ENCODE measurements at places on chromosomes 7 and 10.

DNA sequence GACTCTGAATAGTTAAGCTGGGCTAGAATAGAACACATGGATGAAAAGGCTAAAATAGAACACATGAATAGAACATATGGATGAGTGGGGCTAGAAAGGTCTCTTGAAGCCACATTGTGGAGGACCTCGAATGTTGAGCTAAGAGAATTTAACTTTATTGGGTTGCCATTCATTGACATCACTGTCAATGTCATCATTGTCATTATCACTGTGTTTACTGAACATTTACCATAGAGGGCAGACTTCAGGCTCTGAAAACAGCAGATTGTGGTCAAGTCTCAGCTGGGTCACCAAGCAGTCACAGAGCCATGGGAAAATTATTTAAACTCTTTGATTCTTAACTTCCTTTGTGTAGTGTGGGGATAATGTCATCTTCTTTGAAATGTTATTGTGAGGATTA lies 80.4 kb downstream of the WDFY4 start:
- no peak for DNase-seq

DNA sequence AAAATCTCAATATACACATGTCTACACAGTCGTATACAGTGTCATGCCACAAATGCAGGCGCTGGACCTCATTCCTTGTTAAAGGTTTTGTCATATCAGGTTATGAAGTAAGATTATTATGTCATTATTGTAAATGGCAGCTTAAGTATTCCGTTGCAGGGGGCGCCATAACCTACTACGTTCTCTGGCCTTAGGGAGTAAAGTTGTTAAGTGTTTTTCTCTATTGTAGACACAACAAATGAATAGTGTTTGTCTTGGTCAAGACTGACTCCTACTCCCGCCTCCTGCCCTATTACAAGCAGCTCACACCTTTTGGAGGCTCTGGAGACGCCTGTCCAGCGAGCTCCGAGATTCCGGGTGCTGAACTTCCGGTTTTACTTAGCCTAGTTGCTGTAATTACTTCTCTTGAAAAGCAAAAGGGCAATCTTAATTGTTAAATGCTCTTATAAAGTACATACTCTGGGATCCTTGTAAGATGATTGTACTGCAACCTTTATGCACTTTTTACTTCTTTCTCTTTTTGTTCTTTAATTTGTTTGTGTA lies 994 bp downstream of the GATAD1 start:
- DNase-seq = peak; percentile 66

DNA sequence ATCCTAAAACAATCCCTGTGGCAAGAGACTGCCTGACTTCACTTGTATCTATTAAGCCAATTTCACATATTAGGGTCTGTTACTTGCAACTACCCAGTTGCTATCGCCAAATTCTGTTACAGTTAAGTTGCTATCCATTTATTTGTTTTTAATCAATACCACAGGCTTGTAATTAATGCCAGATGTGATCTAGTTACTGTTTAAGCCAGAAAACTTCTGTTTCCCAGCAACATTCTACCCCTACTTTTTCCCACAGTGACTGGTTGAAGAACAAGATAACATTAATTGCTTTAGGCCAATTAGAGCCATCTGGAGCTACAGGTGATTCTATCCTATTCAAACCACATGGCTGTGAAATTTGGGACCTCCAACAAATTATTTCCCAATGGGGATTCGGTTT lies 131.3 kb downstream of the ALOX5 start:
- no peak for DNase-seq

DNA sequence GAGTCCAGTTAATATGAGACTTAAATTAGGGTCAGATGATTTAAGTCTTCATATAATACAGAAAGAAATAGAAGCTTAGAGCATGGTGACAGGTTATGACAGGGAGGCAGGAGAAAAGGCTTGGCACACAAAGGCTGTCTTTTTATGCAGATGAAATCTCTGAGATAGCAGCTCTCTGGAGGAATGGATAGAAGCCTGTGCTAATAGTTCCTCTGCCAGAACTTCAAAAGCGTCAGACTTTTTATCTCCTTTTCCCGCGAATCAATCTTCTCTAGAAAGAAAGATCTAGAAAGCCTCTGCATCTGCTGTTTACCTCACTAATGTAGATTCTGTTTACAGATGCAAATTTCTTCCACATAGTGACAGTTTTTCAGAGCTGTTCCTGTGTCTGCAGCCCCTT lies 1106.2 kb downstream of the XPNPEP1 start:
- DNase-seq = no peak

- no peak for DNase-seq
Observed at GRCh38 chr7:84678841-84679240, 484.3 kb upstream of the SEMA3A start.

Measured in NCI-H1930 (cell line).